T47D (cell line): ENCODE measurements at places on chromosomes 7 and 10.

DNA sequence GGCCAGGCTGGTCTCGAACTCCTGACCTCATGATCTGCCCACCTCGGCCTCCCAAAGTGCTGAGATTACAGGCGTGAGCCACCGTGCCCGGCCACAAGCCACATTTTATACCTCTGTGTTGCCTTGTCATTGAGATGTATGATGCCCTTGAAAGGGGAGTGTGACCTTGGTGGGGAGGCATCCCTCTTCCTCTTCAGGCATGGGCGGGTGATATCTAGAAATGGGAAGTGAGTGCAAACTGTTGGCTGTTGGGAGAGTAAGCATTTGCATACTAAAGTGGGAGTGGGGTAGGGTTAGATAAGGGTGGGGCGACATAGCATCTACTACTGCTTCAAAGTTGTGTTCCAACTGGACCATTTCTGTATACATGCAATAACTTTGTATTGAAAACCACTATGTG, 20.1 kb downstream of the RP9 start:
- no peak for DNase-seq

DNA sequence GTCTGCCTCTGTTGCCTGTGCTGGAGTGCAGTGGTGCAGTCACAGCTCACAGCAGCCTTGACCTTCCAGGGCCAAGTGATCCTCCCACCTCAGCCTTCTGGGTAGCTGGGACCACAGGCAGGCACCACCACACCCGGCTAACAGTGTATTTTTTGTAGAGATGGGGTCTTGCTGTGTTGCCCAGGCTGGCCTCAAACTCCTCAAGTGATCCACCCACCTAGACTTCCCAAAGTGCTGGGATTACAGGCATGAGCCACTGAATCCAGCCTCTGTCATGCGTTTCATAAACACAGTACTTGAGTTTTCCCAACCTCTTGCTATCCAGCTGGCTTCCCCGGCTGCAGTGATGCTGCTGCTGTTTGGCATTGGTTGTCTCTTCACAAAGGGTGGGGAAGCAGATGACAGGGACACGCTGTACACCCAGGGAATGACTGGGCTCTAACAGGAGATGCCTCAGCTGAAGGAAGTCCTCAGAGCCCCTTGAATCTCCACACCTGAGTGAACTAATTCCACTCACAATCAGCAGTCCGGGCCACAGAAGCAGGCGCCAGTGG, 191.5 kb downstream of the DIP2C start:
- no peak for DNase-seq

- DNase-seq, result no peak
Observed at GRCh38 chr7:70439651-70440050, 692.3 kb upstream of the GALNT17 start.

GRCh38 chr10:54826994-54827560, 26.0 kb upstream of the PCDH15 start:
- DNase-seq, result no peak

DNA sequence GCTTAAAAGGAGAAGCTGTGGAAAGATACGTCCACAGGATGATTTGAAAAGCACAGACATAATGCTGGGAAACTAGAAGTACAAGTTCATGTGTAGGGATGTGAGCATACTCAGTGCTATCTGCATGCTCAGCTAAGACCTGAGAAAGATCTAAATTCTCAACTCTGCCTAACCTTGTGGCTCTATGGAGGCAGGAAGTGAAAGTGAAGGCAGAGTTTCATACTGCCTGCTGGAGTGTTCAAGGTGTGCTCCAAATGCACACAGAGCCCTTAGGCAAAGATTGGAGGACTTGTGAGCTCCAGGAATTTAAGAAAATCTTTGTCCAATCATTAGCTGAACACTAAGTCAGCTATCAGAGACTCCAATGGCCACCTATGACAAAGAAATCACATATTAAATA, 190.9 kb downstream of the RNLS start:
- DNase-seq, result no peak

GRCh38 chr10:133257489-133258065, 19.1 kb downstream of the ADAM8 start:
- DNase-seq, result peak; percentile 80

- peak; percentile 62 for DNase-seq
Observed at GRCh38 chr7:116161728-116162127, 48.6 kb upstream of the TES start.

DNA sequence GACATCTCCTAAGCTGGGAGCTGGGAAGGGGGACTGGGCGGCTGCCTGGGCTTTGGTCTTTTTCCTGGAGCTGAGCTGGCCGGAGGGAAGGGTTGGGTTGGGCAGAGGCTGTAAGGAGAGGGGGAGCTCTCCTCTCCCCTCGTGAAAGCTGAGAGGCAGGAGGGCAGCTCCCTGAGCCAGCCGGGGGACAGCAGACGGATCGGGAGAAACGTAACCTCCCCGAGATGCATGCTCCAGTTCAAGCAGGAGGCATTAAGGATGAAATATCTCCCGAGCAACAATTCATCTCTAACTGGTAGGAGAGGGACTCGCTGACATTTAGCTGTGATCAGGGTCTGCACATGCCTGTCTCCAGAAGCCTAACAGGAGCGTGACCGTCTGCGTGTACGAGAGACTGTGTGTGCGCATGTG, 19.9 kb upstream of the LBX1 start:
- DNase-seq, result no peak

- no peak for DNase-seq
Observed at GRCh38 chr7:121266307-121266894, 62.4 kb upstream of the WNT16 start.

GRCh38 chr7:27165089-27165995, at the start of gene HOXA9:
Gene HOXA9 (minus strand): TSS chr7:27165537. CDS start chr7:27165457, 80 bp downstream.
- DNase-seq, result no peak

- DNase-seq, result no peak
Observed at GRCh38 chr7:138021889-138022288, 20.0 kb upstream of the CREB3L2 start.

- DNase-seq, result no peak
Observed at GRCh38 chr7:130884437-130885417, 150.7 kb upstream of the KLF14 start.

GRCh38 chr7:27941522-27941921, 201.6 kb downstream of the TAX1BP1 start:
- no peak for DNase-seq

DNA sequence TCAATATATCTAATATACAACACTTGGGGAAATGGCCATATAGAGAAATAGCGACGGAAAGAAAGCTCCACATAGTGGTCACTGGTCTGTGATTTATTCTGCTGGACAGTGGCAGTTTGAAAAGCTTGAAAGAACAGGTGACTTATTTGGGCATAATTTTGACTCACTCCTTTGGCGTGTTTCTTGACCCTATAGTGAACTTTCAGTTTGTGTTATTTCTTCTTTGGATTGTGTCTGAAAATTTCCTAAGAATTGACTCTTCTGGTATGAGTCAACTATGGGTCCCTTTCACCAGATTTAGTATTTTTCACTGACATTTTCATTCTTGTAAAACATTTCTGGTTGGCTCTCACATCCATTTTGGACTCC, 25.8 kb upstream of the IMMP2L start:
- DNase-seq, result no peak

DNA sequence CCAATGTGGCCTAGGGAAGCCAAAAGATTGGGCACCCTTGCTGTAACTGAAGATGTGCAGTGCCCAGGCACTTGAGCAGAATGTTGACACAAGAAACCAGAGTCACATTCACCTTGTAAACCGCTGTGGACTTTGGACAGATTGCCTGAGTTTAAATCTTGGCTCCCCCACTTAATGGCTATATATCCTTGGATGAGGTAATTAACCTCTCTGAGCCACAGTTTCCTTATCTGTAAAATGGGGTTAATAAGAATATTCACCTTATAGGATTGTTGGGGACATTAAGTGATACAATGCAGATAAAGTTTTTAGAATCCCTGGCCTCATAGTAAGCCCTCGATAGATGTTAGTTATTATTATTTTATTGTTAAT, 331.0 kb downstream of the LRMDA start:
- DNase-seq, result no peak

DNA sequence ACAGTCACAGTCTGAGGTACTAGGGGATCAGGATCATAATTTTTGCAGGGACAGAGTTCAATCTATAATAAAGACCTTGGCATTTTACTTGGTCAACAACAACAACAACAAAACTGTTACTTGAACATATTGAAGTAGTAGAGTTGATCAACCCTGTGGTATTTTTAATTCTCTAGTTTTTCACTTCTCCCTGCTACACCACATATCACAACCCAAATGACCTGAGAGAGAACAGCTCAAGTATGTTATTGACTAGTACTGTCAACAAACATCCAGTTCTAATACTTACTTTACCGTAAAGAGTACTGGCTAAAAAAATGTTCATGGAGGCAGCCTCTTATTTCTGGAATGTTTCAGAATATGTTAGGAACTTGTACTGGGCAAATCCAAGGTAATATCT, 90.5 kb upstream of the FAM3C start:
- DNase-seq, result no peak

DNA sequence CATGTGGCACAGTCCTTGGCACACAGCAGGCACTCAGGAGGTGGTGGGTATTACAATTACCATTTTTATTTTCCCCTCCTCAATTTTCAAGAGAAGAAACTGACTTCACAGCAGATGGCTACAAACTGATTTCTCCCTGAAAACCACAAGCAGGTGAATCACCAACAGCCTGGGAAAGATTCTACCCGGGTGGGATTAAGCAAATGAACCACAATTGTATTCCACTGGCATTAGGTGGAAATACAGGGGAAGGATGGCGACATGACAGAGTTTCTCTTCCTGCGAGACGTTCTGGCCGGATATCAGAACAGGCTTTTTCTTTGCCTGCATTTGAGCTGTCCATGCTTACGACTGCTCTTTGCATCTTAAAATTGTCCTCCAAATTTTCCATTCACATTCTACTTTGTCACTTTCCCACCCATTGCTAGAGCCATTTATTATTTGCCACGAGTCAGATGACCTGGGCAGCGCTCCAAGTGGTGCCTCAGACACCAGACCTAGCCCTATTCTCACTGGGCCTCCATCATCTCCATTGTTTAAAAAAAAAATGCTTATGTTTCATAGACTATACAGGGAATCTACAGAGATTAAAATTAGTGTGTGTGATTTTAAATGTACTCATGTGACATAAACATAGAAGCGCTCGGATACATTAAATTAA, 4.6 kb downstream of the DENND11 start:
- DNase-seq, result no peak

- DNase-seq, result no peak
Observed at GRCh38 chr7:102967798-102968197, 55.0 kb downstream of the LRRC17 start.

- DNase-seq, result no peak
Observed at GRCh38 chr7:27187475-27188385, 2.7 kb upstream of the HOXA11 start.

DNA sequence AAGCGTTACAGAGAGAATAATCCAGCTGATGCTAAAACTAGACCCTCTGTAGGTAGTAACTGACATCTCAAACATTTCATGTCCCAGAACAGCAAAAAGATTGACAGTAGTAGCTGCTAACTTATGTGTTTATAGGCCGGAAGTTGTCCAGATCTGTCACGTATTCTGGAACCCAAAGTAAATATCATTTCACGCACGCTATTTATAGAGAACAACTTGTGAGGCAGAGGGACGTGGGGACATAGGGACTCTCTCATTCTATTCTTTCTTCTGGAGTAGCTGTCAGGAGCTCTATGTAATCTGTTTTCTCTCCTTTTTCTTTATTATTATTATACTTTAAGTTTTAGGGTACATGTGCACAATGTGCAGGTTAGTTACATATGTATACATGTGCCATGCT, 22.3 kb downstream of the AGK start:
- no peak for DNase-seq

DNA sequence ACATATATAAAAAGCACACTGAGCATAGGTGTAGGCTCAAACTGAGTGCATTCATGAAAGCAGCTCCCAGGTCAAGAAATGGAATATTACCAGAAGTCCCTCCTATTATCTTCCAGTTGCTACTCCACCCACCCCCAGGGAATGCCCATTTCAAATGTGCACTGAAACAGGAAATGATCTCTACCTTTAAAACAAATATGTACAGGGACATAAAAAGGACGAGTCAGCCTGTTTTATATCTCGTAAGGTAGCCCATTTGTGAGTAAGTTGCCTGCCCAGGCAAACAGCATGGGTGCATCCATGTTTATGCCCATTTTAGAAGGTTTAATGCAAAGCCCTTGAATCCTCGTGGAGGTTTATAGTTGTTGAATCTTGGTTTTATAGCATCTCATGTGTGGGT, 10.4 kb downstream of the FFAR4 start:
- no peak for DNase-seq

GRCh38 chr10:49273082-49273465, 25.9 kb upstream of the C10orf71 start:
- no peak for DNase-seq

GRCh38 chr7:27169658-27170425, 4.3 kb downstream of the HOXA10 start:
- no peak for DNase-seq

- no peak for DNase-seq
Observed at GRCh38 chr7:76296743-76297740, 5.4 kb upstream of the HSPB1 start.
